ENCODE measurements at places on chromosomes 5 and 9.

GRCh38 chr5:115573133-115573532, 28.6 kb upstream of the FEM1C start:
- no peak for DNase-seq

DNA sequence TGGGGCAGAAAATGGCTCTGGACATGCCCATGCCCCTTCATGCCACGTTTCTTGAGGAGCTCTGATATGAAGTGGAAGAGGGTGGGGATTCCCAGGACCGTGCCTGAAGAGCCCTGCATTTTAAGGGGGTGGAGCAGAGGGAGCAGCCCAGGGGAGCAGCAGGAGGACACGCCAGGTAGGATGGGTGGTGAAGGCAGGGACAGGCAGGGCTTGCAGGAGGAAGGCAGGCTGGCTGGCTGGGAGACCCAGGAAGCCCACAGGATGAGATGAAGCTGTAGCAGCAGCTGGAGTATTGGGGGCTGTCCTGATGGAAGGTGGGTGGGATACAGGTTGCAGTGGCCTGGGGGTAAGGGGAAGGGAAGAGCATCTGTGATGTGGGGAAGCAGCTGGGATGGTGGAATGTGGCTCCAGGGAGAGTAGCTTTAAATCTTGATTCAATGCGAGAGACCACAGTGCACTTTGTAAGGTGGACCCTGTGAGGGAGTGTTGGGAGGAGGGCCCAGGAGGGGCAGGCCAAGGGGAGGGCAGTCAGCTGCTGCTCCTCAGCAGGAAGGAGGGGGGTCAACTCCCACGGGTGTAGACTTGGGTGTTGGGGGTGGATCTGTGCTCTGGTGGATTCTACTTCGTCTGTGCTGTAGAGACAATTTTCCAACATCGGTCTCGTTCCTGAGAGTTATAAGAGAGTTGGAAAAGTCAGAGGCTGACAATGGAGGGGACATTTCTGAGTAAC, 242.6 kb upstream of the IRX4 start:
- DNase-seq: no peak

GRCh38 chr5:148202531-148203203, at the start of gene SPINK6:
TSS of gene SPINK6 (plus strand) at chr5:148203042. CDS start at chr5:148203097, 55 bp downstream.
- DNase-seq: no peak

DNA sequence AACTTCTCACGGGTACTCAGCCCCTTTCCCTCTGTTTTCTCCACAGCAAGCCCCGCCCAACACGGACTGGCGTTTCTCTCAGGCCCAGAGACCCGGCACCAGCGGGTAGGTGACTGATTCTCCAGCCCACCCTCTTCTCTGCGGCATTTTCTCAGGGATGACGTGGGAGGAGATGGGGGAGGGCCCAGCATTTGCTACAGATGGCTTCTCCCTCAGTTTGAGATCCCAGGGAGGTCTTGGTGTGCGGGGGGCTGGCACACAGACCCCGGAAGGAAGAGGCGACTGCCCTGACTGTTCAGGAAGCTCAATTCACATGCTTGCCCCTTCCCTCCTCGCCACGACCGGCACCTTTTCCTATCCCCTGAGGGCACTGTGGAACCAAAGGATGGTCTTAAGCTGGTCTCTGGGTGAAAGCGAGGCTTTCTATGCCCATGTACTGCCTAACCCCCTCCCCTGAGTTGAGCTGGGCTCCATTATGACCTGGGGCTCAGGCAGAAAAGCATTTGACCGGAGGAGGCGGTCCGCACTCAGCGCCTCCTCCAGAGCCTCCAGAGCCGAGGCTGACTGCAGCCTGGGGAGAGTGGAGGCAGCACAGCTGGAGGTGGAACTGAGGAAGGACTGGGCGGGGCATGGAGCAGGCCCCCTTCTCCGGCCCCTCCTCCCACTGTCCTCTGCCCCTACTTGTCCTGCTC, 6.0 kb downstream of the PCDHGC5 start:
- no peak for DNase-seq

- no peak for DNase-seq
These were observed 12.5 kb upstream of the PARP8 start for GRCh38 chr5:50653946-50654345.

DNA sequence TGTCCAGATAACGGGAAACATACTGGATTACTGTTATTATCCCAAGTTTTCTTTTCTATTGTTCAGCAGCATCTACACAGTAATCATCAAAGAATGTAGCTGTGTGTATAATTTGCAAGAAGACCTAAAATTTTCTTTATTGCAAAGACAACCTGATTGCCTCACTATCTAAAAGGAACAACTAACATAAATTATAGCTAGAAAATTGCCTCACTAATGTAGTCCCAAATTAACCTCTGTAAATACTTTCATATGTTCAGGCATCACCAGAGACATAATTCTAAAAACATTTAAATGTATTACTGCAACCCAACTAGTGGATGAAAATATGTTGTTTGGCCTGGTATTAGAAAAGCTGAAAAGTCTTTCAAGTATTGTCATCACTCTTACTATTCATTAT, 275.4 kb downstream of the CDH12 start:
- DNase-seq: no peak

DNA sequence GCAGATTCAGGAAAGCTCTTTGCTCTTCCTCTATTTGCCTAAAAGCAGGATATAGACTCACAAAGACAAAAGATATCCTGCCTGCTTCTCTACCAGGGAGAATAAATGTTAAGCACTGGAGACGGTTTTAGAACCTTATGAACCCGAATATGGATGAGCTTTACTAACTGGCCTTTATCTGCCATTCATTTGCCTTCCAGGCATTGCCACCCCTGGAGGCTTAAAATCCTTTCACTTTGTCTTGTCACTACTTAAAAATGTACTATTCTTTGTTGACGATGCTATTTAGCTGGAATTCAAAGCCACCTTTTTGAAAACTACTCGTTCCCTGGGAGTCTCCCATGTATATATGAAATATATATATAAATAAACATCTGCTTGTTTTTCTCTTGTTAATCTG, 23.2 kb upstream of the LVRN start:
- no peak for DNase-seq

DNA sequence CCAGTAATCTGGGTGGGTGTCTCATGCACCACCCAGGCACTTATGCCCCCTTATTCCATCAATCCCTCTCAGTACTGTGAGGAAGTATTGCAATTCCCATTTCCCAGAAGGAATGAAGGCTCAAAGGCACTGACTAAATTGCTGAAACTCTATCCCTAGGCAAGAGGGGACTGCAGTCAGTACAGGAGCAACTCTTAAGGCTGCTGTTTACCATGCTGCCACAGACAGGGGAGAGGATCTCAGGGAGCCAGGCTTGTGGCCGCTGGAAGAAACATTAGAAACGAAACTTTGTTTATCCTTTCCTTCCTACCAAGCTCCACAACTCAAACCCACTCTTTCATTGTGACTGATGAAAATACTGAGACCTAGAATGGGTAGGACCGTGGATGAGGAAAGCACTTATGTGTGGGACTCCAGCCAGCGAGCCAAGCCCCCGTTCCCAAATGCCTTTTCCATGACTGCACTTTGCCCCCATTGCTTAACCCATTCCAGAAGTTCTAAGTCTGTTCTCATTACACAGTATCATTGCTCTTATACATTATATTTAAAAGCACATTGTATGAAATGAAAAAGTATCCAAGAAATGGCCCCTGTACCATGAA, 54.3 kb downstream of the TLE1 start:
- DNase-seq: no peak

GRCh38 chr9:93918061-93918460, 37.1 kb downstream of the BARX1 start:
- DNase-seq: no peak

DNA sequence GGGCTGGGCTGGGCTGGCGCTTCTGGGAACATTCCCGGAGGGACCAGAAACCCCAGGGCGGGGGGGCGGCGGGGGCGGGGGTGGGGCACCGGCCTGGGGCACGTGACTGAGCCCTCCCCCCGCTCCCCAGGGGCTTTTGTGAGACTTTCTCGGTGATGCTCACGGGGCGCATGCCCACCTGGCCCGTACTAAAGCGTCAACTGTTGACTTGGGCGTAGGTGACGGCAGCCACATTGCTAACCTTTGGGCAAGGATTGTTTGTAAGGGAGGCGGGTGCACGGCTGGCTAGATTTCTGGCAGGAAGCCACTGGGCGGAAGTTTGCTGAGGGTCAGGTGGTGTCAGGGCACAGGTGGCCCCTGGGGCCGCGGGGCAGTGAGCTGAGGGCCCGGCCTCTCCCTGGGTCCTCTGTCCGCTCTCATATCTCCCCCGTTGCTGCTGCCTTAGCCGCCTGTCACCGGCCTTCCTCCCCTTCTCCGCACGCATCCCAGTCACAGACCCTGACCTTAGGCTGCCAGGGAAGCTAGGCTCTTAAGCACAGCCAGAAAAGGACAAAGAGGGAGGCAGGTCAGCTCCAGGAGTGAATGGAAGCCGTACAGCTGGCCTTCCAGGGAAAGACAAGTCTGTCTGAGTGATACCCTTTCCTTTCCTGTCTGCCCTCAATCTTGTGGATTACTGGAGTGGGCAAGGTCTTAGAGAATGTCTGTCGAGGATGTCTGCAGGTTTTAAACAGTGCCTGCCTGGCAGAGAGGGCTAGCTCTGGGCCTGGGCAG, 812 bp downstream of the CACFD1 start:
- DNase-seq: peak; percentile 67

- DNase-seq: no peak
These were observed 14.8 kb downstream of the SPTLC1 start for GRCh38 chr9:92100237-92100911.

DNA sequence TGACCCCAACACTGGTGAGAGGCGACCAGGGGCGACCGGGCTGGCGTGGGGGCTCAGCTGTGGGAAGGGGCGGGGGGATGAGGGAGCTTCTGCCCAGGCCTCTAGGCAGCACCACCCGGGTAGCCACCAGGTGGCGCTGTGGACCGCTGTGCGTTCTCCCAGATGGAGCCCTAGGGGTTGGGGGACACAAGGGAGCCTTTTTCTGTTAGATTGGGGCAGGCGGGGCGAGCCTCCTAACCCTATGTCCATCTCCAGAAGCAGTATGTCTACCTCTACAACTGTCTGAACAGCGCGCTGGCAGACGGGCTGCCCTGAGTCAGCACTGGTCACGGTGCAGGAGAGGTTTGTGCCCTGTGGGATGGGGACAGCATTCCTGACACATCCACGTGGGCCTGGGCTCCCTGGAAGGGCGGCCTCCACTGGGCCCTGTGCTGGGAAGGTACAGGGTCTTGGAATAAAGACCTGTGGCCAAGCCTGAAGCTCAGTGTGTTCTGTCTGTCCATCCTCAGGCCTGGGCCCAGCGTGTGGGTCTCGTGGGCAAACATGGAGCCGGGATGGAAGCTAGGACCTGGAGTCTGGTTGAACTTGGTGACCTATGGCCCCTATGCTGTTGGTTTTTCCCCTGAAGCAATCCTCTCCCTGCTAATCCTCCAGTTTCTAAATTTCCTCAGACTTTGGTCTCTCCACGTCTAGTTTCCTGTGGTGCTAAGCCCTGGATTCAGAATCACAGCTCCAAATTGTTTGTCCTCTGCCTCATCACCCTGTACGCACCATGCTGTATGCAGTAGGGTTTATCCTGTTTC, 23.1 kb upstream of the SPTLC1 start:
- DNase-seq: peak; percentile 86

DNA sequence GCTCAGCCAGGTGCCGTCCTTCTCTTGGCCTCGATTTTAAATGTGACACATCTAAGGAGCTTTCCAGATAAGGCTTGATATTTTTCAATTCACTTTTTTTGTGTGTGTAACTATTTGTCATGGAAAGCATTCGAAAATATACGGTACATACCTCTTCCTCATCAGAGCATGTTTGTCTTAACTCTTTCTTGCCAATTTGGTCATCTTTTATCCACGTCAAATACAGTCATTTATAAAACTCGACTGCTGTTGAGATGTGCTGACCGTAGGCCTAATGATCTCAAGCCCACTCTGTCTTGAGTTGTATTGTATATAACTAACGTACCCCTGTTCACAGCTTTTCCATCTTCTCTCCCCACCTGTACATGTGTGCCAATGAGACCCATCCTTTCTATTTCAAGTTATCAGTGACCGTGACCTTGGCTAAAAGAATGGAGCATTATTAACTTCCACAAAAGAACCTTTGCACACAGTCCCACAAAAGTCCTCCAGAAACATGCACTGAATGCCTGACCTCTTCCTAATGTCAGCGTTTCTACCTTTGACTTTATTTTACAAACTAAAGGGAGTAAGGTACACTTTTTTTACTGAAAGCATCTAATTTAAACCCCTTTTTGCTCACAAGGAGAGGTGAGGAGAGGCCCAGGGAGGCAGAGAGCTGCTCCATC, 61.6 kb downstream of the IPPK start:
- no peak for DNase-seq

GRCh38 chr9:9299134-9299533, 1313.7 kb downstream of the PTPRD start:
- no peak for DNase-seq

DNA sequence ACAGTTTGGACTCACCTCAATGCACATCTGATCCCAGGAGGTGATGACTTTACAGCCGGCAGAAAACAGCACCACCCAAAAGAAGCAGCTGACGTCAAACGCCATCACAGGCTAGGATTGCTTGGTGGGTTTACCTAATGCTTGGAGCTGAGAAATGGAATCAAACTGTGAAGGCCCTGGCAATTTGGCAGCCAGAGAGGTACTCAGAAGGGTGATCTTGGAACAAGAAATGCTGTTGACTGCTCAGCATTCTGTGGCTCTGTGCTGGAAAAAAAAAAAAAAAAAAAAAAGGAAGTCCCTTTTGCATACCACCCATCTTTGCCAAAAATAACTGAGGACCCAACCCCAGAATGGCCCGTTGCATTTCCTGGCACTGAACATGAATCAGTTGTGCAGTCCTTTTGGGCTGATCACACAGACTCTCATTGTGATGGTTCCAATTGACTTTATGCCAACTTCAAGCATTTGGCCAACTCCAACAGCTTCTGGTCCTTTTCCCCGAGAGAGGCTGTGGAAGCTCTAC, at the start of gene CD180:
Gene CD180 (minus strand): TSS at position 263 of the 523 bp plus-strand sequence. CDS start 158 bp downstream, at position 105.
- no peak for DNase-seq

- no peak for DNase-seq
These were observed 1.5 kb upstream of the ANKHD1 start for GRCh38 chr5:140399979-140400729.

Data from Right ventricle myocardium superior (tissue), 1 donor.